ENCODE measurements at places on chromosomes 7 and 10.

GRCh38 chr7:52091101-52091500 is 774.5 kb upstream of the COBL start:
- DNase-seq, result no peak

DNA sequence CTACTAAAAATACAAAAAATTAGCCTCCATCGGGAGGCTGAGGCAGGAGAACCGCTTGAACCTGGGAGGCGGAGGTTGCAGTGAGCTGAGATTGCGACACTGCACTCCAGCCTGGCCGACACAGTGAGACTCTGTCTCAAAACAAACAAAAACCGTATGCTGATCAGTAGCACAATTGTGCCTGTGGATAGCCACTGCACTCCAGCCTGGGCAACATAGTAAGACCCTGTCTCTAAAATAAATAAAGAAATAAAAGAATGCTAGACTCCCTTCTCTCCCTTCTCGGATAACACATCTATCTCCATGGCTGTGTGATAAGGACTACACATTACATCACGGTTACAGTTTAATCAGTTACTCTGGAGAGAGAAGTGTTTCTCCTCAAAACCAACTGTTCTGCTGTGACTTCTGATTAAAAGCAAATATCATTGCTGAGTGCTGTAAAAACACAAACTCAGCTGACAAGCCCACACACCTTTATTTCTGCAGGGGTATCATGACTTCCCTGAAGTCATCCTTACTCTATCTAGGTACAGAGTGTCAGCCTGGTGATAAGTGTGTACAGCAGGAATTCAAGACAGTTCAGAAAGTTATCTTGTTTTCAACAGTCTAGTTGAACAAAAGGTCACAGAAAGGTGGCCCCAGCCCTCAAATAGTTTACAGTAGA is 5.3 kb upstream of the ARHGAP19 start:
- no peak for DNase-seq

DNA sequence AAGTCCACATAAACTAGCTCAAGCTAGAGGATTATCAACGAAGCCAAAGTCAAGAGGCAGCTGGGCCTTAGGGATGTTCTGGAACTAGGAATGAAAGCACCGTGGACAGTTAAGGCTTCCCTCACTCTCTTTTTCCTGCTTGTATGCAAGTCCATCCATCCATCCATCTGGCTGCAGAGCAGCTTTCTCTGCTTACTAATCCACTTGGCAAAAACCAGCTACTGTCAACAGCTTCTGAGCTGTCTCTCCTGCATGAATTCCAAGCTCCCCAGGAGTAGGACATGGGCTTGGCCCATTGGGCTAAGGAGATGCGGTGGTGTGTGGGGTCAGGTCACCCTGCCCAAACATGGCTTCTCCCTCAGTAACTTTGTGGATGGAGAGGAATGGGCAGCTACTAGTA is 66.2 kb downstream of the NAMPT start:
- DNase-seq, result no peak

DNA sequence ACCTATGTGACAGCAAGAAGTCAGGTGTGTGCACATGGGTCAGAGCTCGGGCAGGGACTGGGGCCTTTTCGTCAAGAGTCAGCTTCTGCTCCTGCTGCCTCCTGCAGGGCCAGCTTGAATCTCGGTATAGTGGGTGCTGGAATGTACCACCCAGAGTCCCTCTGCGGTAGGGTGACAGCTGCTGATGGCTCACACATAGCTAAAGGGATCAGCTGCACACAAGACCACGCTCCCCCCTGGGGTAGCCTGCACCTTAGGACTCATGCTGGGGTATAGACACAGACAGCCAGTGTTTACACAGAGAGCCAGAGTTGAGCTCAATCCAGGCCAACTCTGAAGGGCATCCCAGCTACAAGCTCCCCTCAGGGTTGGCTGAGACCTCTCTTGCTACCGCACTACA is 14.0 kb upstream of the COL13A1 start:
- DNase-seq, result no peak

DNA sequence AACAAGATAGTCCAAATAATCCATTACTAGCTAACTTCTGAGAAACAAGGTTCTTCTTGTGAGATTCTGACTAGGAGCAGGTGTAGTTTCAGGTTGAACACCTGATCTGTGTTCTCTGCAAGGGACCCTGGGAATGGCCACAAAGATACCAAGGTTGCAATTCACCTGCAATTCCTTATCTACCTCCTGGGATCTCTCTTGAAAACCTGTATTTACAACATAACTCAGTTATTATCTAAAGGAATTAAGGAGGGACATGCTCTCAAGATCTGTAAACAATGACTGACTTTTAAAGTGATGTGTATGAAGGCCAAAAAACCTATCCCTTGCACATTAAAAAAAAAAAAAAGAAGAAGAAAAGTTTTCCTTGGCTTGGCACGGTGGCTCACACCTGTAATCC is 54.8 kb downstream of the ABLIM1 start:
- no peak for DNase-seq

DNA sequence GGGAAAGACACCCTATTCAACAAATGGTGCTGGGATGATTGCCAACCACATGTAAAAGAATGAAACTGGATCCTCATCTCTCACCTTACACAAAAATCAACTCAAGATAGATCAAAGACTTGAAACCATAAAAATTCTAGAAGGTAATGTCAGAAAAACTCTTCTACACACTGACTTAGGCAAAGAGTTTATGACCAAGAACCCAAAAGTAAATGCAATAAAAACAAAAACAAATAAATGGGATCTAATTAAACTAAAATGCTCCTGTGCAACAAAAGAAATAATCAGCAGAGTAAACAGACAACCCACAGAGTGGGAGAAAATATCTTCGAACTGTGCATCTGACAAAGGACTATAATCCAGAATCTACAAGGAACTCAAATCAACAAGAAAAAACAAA is 504.2 kb upstream of the MBL2 start:
- no peak for DNase-seq

- DNase-seq, result peak; percentile 32
These were observed 27.3 kb upstream of the IFRD1 start for GRCh38 chr7:112422842-112423496.

DNA sequence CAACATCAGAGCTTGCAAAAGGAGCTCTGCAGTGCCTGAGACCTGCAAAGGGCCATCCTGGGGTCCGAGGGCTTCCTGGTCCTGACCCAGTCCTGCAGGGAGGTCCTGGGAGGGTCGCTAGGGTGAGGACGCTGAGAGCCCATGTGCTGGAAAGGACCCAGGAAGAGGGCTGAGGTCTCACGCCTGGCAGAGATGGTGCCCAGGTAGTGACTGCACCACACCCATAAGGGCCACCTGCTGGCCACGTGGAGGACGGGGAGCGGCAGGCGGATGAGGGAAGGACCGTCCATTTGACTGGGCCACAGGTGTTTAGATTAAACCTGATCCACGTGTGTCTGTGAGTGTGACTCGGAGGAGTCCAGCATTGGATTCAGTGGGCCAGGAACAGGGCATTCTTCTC is 392.8 kb downstream of the DNAJB6 start:
- no peak for DNase-seq

DNA sequence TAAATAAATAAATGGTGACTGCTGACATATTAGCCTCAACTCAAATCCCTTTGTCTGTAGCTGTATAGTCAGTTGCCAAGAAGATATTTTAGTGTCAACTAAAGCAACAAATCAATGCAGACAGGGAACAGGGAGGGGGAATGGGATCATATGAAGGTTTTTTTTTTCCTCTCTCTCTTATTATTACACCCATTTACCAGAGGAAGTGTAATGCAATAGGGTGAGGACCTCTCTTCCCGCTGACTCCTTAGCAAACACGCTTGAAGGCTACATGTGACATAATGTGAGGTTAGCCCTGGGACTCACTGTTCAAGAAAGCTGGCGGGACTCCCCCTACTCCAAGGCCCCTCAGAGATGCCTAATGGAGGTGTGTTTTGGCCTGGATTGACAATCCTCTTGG is 88.2 kb downstream of the CHRM2 start:
- DNase-seq, result no peak

DNA sequence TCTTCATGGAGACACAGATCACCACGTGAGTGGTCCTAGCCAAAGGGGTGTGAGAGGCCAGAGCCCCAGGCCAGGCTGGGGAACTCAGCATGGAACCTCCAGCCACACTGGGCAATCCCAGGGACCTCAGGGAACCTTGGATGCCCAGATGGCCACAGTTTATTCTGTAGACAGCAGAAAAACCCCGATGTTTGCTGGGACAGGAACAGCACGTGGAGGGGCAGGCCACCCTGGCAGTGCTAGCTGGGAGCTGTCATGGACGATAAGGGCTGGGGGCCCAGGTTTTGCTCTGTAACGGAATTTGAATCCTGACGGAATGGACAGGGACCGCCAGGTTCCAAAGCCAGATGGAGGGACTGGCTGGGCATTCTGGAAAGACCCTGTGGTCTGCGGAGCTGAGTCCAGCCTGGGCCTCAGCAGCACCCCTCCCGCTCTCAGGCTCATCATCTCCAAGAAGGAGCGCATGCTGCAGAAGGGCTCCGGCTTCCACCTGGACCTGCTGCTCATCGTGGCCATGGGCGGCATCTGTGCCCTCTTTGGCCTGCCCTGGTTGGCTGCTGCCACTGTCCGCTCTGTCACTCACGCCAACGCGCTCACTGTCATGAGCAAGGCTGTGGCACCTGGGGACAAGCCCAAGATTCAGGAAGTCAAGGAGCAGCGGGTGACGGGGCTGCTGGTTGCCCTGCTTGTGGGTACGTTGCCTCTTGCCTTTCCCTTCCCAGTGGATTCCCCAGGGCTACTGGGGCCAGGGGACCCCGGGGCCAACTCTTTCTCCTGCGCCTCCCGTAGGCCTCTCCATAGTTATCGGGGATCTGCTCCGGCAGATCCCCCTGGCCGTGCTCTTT is 5.6 kb downstream of the FASTK start:
- DNase-seq, result no peak

DNA sequence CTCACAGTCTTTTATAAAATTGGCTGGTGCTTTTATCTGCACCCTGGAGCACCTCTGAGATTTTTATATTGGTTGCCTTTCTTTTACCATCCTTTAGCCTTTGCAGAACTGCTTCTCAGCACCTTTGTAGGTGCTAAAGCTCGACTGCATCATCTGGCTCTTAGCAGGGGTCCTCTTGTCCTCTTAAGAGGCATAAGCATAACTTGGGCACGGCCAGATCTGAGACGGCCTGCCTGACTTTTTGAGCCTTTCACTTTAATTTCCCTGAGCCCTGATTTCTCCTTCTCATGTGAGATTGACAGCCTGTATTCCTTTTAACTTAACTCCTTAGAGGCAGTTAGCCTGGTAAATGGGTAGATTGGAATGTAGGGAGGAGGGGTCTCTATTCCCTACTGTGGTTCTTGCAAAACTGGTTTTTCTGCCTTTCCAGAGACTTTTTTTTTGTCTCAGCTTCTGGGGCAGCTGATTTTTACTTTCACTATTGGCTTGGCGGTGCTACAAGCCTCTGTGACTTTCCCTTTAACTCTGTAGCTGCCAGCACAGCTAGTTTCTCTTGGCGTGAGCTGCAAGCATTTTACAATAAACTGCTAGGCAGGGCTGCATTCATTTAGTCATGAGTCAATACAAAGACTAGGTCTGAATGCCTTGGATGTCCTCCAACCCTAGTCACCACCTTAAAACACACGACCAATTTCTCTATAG is 24.0 kb downstream of the ZPBP start:
- DNase-seq, result no peak

GRCh38 chr7:36034020-36034419 is 119.0 kb upstream of the EEPD1 start:
- DNase-seq, result no peak

DNA sequence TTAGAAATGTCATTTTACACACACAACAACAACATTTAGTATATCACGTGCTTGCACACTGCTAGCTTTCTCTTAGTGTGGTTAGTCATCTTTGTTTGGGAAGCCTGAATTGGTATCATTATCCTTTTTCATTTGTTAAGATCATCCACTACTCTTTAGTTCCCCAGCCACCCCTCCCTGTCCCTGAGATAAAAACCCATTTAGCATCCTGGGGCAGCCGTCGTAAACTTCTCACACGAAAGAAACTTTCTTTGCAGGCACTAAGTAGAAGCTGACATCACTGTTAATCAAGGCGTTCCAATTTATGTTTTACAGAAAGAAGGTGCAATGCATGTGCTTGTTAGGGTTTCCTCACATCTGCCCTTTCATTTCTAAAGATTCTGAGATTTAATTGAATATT is 475.1 kb upstream of the FZD8 start:
- no peak for DNase-seq

DNA sequence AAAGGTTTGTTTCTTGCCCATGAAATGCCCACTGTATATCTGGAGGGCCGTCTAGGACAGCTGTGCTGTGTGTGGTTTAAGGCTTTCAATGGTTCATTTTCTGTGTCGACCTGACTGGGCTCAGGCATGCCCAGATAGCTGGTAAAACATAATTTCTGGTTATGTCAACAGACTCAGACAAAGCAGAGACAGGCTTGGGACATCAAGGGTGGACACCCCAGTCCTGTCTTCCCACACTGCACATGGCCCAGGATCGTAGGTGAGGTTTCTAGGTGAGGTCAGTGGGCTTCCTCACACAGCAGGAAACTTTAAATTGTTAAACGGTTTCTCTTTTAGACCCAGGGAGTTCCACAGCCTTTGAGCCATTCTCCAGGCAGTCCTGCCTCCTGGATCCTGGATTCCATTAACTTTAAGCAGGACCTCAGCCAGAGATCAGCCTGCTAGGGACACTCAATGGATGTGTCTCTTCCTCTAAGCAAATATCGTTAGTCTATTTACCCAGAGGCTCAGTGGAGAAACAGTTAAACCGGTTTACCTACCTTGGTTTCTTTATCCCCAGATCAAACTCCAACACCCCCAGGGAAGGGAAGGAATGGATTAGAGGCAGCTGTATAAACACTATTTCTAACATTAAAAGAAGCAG is 66.4 kb downstream of the ST8SIA6 start:
- no peak for DNase-seq

- DNase-seq, result no peak
These were observed 3.7 kb downstream of the DBNL start for GRCh38 chr7:44048031-44048795.

- no peak for DNase-seq
These were observed 2.1 kb upstream of the H2AZ2 start for GRCh38 chr7:44849885-44850544.

DNA sequence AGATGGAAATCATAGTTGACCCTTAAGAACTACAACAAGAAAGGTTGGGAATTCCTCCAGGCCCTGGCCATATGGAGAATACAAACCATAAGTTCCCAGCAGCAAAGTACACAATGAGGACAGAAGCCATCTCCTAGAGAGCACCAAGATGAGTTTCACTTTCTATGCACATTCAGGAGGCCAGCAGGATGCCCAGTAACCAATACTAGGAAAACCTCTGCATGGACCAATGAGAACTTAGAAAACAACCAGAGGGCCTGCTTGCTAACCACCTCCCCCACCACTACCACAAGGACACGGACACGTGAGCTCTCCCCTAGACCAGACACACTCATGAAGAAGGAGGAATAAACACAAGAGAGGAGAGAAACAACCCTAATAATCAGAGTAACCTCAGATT is 56.3 kb downstream of the IFIT5 start:
- no peak for DNase-seq
